ENCODE measurements at places on chromosomes 2 and 18.
A peak's percentile ranks its signal among the peaks of the same experiment; 100 is the strongest.

GRCh38 chr2:152755029-152755428, 36.6 kb downstream of the ARL6IP6 start:
- DNase-seq: no peak

GRCh38 chr2:238496756-238497609, 70.3 kb downstream of the ASB1 start:
- no peak for DNase-seq

DNA sequence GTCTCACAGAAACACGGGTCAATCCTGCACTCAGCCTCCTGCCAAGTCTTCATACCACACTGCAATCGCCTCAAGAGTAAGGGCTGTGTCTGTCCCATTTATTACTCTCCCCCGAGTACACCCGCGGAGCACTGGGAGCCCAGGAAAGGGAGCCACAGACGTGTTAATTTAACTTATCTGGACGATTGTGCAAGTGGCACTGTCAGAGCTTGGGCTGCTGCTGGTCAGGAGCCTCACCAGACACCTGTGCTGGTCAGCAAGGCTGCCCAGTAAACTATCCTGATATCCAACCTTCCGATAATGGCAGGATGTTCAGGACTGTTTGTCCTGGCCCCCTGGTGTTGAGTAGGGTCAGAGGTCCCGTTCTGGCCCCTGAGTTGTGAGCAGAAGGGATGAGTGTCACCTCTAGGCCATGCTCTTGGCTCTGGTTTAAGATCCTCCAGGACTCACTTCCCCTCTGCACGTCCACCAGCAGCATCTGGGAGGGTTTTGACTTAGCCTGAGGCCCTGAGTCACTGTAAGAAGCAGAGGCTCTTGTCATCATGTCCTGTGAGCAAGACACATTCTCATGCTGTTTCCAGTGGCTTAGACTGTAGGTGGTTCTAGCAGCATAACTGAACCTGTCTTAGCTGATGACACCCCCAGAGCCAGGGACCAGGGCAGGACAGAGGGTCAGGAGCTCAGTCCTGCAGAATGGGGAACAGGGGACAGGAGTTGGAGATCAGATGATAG, 82.5 kb upstream of the ARL4C start:
- DNase-seq: no peak

GRCh38 chr2:42185220-42185921, 16.2 kb downstream of the EML4 start:
- DNase-seq: no peak

GRCh38 chr18:74892066-74892627, 294.5 kb downstream of the ZNF407 start:
- no peak for DNase-seq

- no peak for DNase-seq
These were observed 21.8 kb upstream of the NT5C1B start for GRCh38 chr2:18611184-18611583.

DNA sequence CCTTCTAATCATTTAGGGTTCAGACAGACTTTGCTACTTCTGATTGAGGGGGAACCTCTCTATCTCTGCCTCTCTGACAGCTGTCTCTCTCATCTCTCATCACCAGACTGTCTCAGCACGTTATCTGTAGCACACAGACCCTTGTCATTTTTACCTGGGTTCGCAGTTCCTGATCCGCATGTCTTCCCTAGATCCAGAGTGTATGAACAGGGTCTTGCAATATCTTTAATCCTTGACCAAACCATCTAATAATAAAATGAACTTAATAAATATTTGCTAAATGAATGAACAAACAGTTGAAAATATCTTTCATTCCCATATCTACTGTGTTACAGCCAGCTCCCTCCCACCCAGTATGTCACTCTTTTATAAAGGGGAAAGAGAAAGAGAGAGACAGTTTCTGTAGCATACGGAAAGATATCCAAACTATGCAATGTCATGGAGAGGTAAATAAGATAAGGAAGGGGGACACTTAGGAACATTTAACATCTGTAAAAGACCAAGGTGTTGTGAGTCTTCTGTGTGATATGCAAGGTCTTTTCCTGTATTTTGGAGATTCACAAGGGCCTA, 507.6 kb downstream of the SUCLG1 start:
- no peak for DNase-seq

GRCh38 chr2:23350792-23351355, 34.1 kb upstream of the KLHL29 start:
- no peak for DNase-seq

- DNase-seq: no peak
These were observed 50.6 kb downstream of the SLC16A14 start for GRCh38 chr2:230018153-230018552.

- peak; percentile 57 for DNase-seq
These were observed 32.8 kb upstream of the SLC14A1 start for GRCh38 chr18:45690975-45691815.

DNA sequence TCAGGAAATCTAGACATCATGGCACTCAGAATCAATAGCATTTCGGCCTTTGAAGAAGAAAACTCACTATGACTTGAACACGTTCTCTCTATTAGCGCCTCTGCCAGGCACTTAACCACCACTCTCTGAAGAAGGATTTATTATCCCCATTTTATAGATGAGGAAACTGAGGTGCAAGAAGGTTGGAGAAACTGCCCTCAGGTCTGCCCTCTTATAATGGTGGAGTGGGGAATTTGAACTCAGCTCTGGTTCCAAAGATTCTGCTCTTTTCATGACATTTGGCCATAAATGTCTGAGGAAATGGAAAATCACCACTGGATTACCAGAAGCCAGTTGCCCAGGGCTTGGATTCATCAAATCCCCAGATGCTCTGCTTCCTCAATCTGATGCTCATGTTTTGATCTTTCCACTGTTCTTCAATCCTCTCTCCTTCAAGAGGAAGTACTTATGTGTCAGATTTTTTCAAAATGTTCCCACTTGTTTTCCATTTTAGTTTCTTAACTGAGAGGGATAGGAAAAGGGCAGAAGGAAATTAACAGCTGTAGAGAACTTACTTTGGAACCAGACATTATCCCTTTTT, 68.1 kb downstream of the ANTXR1 start:
- no peak for DNase-seq

DNA sequence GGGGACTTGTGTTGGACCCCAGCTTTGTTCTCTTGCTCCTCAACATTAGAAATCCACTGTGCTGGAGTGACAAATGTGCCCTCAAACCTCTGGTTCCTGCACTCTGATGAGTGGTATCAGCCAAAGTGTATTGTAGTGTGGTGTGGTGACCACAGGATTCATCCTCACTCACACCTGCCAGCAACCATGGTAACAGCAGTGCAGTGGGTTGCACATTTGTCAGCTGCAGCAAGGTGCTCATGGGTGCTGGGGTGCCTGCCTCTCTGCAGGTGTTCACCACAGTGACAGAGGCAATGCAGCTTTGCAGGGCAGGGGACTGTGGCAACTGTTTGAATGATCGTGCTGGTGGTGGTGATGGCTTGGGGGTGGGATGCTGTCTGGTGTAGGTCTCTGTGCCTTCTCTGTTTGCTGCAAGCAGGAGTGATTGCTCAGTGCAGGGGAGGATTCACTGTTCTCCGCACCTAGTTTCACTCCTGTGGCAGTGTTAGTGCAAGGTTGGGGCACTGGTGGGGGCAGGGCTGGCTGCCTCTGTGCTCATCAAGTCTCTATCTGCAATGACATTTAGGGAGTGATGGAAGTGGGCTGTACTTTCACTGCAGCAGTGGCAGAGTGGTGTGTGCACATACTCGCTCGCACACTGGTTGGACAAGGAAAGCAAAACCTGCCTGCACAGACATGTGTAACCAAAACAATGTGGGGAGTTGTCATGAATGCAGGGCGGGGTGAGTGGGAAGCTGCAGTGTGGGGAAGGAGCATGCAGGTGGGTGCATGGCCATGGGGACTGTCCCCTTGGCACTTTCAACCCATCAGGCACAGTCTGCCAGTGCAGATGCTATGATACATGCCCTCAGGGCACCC, 301.1 kb downstream of the PIK3C3 start:
- DNase-seq: no peak

- no peak for DNase-seq
These were observed 57.0 kb downstream of the OSBPL6 start for GRCh38 chr2:178251151-178251955.

GRCh38 chr2:226673314-226673723, 126.3 kb downstream of the IRS1 start:
- no peak for DNase-seq

DNA sequence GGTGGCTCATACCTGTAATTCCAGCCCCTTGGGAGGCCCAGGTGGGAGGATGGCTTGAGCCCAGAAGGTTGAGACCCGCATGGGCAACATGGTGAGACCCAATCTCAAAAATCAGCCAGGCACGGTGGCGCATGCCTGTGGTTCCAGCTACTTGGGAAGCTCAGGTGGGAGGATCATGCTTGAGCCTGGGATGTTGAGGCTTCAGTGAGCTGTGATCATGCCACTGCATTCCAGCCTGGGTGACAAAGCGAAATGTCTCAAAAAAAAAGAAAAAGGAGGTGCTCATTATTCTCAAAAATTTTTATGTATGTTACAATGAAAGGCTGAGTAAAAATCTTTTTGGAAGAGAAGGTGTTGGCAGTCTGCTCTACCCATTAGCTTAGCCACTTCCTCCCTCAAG, 106.8 kb downstream of the TSN start:
- DNase-seq: no peak

DNA sequence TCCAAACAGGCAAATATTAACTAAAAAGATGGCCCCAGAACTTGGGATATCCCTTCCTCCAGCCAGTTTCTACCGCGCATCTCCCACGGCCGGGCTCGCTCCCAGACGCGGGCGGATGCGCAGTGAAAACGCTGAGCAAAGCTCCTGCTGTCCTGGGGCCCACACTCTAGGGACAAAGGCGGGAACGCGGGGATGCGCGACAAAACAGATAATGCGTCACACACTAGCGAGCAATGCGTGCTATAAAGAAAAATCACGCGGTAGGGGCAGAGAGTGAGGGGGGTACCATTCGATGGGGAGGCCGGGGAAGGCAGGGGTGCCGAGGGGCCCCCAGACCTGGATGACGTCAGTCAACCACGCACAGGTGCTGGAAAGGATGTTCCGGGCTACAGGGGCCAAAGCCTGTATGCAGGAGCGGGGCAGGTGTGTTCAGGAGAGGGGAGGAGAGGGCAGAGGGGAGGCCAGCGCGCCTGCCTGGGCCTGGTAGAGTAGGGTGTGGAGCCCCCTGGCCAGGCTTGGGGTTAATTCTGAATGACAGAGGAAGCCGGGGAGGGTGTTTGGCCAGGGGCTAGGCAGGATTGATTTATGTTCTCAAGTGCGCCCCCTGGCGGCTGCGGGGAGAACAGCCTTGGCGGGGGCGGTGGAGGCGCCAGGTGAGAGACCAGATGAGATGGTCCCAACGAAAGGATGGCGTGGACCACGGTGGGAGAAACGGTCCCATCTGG, 14.9 kb upstream of the ITM2C start:
- DNase-seq: peak; percentile 67

- peak; percentile 21 for DNase-seq
These were observed 61.6 kb downstream of the ICOS start for GRCh38 chr2:203997980-203998809.

DNA sequence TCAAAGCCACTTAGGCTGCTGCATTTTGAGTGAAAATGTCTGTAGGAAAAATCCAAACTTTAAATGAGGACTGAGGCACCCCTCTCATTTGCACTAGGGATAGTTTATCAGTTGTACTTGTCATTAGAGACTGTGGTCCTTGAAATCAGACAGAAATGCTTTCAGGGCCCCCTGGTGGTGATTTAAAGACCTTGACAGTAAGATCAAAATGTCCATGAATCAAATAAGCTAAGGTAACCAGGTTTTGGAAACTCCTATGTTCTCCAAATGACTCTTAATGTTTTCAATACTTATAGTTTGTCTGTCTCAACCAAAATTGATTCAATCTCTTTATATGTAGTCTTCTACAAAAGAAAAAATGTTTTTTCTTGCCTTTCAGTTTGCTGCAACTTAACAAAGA, 28.8 kb upstream of the DDX18 start:
- no peak for DNase-seq

DNA sequence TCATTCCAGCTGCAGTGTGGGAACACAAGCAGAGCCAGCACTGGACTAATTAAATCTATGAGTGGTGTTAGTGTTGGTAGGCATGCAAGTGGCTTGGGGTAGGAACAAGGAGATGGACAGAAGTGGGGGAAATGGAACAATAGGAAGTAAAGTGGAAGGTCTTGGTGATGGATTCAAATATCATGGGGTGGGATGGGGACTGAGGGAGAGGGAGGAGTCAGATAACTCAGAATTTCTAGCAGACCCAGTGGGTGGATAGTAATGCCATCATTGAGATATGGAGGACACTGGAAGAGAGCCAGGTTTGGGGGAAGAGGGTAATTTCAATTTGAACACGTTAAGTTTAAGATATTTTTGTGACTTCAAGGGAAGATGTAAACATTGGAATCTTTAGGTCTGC, 2.9 kb upstream of the LNPK start:
- no peak for DNase-seq

GRCh38 chr2:38180754-38181153, 104.8 kb upstream of the CYP1B1 start:
- no peak for DNase-seq

DNA sequence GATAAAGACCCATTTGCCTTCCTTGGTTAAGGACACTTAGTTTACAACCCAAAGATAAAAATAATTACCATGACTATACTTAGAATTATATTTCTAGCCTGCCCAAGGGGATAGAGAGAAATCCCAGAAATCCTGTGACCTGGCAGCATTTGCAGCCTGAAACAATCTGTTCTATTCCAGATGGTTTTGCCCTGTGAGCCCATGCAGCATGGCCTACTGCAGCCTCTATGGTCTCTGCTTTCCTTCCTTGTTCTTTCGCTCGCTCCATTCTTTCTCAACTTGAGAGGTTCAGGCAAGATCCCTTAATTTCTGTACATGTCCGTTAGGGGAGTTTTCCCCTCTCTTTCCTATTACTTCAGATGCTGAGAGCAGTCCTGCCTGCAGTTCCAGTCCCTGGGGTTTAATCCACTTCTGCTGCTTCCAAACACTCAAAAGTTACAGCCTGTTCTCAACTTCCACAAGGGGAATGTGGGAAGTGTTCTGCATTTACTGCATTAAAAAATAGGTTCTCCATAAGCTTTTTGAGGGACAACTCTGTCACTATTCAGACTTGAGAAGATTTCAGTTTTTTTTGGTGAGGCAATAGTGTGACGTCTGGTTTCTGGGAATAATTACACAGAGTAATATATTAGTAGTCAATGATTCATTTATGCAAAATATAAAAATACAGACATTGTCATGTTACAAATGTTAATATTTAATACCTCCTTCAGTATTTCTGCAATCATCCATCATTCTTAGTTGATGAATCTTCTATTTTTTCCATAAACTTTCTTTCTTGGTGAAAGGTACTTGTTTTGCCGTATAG, 80.3 kb downstream of the CDCA7 start:
- DNase-seq: no peak

DNA sequence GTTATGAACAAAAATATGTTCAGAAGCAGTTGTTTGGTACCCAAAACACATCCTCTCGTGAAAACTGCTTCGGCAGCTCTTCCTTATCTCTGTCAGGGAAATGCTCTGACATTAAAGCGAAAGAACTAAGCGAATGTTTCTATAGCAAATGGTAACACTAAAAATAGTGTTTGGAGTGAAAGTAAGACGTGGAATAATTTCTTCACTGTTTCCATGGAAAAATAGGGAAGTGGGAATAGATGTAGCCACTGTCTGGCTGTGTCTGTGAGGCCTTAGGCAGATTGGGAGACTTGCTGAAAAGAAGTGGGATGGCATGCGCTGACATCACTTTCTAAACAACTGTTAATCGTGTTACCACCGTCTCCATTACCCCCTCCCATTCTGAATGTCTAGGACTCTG, 11.5 kb upstream of the CRACDL start:
- no peak for DNase-seq

Data from T-helper 2 cell treated with Interferon-gamma antibody and Interleukin-4, amounts not matched to agents 5 μg/mL and 100 μg/mL, for 36 hours (primary cell).